CD4-positive, alpha-beta T cell treated with Interleukin-2 at 100 ng/mL for 4 hours (primary cell): ENCODE measurements at places on chromosomes 12 and 14.

GRCh38 chr12:122395319-122395718 is 27.1 kb downstream of the CLIP1 start:
- DNase-seq: no peak

GRCh38 chr14:49849213-49849847 is 3.3 kb downstream of the NEMF start:
- no peak for DNase-seq

DNA sequence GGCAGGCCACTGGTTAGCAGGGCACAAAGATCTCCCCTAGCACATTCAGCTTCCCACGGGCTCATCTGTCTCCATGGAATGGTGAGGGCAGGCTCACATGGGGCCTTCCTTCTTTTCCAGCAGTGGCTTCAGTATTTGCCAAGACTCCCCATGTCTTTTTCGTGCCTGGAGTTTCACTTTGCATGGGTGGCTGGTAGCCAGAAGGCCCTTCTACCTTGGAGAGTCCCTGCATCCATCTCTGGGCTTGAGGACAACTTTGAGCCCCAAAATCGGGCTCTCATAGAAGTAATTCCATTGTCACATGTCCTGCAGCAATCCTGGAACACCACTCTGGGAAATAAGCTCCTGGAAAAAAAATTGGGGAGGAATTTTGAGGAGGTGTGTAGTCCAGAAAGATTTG is 42.1 kb downstream of the NFKBIA start:
- no peak for DNase-seq

DNA sequence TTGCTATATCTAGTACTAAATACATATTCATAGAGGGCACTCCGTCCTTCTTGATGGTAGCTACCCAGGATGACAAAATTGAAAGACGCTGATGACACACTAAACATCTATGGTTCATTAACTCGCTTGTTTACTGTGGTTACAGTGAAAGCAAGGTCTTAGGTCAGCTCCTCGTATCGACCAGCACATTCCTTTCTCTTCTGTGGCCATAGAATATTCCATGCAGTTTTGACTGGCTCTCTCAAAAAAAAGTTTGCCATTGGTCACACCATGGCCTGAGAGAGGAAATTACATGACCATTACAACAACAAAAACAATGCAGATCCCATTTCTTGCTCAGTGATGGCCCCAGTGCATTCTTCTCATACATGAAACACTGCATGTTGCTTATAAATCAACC is 411.4 kb upstream of the SOX5 start:
- no peak for DNase-seq

- DNase-seq: peak; percentile 50
Measured at GRCh38 chr12:51246254-51246853, 7.7 kb downstream of the DAZAP2 start.

- DNase-seq: no peak
Measured at GRCh38 chr12:87406926-87407325, 622.3 kb downstream of the C12orf50 start.

DNA sequence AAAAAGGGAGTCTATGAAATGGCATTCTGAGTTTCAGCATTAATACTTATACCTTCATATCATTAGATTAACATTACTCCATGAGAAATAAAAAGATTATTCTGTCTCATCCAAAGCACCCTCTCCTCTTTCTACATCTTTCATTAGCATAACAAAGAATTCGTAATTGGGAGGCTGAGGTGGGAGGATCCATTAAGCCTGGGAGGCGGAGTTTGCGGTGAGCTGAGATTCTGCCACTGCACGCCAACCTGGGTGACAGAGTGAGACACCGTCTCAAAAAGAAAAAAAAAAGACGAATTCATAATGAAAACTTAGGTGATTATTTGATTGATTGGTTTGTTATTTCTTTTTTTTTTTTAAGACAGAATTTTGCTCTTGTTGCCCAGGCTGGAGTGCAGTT is 1.8 kb upstream of the CDK17 start:
- no peak for DNase-seq

DNA sequence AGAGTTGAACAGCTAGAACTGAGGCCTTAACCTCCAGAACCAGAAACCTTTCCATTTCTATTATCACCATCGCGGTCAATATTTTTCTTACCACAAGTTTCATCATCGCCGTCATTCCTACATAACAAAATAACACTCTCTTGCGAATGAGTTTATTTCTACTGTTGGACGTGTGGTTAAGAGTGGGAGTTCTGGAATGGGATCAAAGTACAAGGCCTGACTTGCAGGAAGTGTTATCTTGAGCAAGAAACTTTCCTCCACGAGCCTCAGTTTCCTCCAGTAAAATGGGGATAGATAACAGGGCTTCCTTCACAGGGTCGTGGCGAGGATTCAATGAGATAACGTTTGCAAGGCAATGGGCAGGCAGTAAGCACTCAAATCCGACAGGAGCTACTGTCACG is 652 bp downstream of the SART3 start:
- DNase-seq: no peak

DNA sequence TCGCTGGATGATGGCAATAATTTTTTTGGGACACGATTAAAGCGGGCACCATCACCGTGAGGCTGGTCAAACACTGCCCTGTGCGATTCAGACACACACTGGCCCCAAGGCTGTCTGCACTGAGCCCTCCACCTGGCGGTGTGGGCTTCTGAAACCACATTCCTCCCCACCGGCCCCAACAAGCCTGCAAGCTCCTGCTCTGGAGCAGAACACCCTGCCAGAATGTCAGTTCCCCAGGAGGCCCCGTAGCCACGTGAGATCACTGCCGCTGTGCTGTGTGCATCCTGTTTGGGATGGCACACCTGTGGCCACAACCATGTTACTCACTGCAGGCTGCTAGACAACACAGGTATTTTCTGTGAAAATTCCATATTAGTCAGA is 7.9 kb downstream of the GSC start:
- no peak for DNase-seq

DNA sequence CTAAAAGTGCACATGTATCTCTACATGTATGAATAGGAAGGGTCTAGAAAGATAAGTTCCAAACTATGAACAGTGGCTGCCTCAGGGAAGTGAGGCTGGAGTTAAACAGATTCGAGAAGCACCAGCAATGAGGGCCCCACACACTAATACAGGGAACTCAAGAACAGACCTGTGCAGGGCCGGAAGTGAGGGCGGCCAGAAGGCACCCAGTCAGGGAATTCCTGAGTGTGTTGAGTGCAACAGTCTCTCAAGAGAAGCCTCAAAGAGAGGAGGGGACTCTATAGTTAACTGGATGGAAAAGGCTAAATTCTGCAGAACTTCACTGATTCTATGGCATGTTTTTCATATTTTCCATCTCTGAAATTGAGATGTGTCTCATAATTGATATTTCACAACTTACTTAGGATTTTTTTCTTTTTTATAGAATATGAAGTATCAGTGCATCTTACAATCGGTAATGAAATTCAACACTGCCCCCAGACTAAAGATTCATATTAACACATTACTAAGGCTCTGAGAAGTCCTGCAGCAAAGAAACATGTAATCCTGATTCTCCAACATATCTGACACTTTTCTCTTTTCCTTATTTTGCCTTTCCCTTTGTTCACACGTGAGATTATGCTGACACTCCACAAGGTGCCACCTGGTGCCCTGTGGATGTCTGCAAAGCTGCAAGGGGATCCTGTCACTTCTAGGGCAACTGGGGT is 61.3 kb downstream of the CHGA start:
- no peak for DNase-seq

GRCh38 chr12:128752386-128752785 is 71.4 kb downstream of the SLC15A4 start:
- no peak for DNase-seq

GRCh38 chr12:38392554-38393144 is 76.1 kb downstream of the ALG10B start:
- no peak for DNase-seq
